ENCODE measurements at places on chromosomes 16 and 17.

- DNase-seq: no peak
These were observed 13.1 kb downstream of the MRM3 start for GRCh38 chr17:795276-795675.

- peak; percentile 55 for DNase-seq
These were observed 7.9 kb downstream of the ENGASE start for GRCh38 chr17:79082311-79083190.

- no peak for DNase-seq
These were observed 12.7 kb upstream of the TMEM98 start for GRCh38 chr17:32915245-32915644.

DNA sequence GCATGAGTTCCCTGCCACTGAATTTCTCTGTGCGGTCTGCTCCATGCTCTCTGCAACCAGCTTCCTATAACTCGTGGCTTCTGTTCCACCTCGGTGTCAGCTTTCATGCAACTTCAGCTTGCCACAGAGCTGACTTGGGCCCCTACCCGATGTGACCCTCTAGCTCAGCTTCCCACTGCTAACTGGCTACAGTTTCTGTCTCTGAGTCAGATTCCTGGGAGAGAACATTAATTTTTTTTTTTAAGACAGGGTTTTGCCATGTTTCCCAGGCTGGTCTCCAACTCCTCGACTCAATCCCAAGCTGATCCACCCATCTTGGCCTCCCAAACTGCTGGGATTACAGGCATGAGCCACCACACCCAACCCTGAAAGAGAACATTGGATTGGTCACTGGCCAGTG is 35.5 kb upstream of the PSMD7 start:
- DNase-seq: no peak

- DNase-seq: peak; percentile 45
These were observed 1.1 kb downstream of the MPP2 start for GRCh38 chr17:43905985-43906852.

GRCh38 chr16:56298116-56298515 is 106.8 kb downstream of the GNAO1 start:
- no peak for DNase-seq
